ENCODE measurements at places on chromosomes 12 and 14.

- no peak for DNase-seq
Measured at GRCh38 chr12:54428050-54429013, 9.3 kb upstream of the ITGA5 start.

GRCh38 chr12:26058308-26058707 lies 66.5 kb downstream of the BHLHE41 start:
- DNase-seq: no peak

- DNase-seq: no peak
Measured at GRCh38 chr14:61753631-61754030, 8.6 kb upstream of the SNAPC1 start.

GRCh38 chr14:103302966-103303365 lies 31.1 kb upstream of the EIF5 start:
- no peak for DNase-seq

- no peak for DNase-seq
Measured at GRCh38 chr14:103072595-103073366, 11.2 kb upstream of the LBHD2 start.
